ENCODE measurements at places on chromosomes 4 and X.

GRCh38 chr4:107862658-107863057 is 37.9 kb downstream of the SGMS2 start:
- peak; percentile 46 for DNase-seq

- no peak for DNase-seq
These were observed 22.4 kb downstream of the PRRG1 start for GRCh38 chrX:37371578-37371991.

- DNase-seq, result peak; percentile 1
These were observed 11.2 kb downstream of the RIPPLY1 start for GRCh38 chrX:106891762-106892460.

GRCh38 chrX:22366166-22366702 is 93.5 kb downstream of the CBLL2 start:
- DNase-seq, result no peak

- DNase-seq, result no peak
These were observed 38.4 kb downstream of the NOP14 start for GRCh38 chr4:2924765-2925301.

- no peak for DNase-seq
These were observed 233.3 kb downstream of the USP46 start for GRCh38 chr4:52425751-52426326.
